ENCODE measurements at places on chromosomes 16 and 17.

- DNase-seq, result no peak
Measured at GRCh38 chr16:64751906-64752305, 370.0 kb downstream of the CDH11 start.

DNA sequence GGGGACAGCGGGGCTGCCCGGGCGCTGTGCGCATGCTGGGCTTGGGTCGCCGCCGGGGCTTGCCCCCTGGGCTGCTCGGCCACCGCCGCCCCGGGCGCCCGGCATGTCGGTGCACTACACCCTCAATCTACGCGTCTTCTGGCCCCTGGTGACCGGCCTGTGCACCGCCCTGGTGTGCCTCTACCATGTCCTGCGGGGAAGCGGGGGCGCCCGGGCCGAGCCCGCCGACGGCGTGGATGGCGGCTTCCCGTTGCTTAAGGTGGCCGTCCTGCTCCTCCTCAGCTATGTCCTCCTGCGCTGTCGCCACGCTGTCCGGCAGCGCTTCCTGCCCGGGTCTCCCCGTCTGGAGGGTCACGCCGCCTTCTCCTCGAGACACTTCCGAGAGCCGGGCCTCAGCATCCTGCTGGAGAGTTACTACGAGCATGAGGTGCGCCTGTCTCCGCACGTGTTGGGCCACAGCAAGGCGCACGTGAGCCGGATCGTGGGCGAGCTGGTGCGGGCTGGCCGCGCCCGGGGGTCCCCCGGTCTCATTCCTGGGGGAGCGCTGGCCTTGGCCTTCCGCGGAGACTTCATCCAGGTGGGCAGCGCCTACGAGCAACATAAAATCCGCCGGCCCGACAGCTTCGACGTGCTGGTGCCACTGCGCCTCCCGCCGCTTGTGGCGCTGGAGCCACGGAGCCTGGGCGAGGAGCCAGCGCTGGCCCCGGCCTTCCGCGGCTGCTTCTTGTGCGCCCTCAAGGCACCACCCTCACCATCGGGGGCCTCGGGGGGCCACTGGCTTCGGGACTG, 789 bp downstream of the ITPRIPL2 start:
- no peak for DNase-seq

DNA sequence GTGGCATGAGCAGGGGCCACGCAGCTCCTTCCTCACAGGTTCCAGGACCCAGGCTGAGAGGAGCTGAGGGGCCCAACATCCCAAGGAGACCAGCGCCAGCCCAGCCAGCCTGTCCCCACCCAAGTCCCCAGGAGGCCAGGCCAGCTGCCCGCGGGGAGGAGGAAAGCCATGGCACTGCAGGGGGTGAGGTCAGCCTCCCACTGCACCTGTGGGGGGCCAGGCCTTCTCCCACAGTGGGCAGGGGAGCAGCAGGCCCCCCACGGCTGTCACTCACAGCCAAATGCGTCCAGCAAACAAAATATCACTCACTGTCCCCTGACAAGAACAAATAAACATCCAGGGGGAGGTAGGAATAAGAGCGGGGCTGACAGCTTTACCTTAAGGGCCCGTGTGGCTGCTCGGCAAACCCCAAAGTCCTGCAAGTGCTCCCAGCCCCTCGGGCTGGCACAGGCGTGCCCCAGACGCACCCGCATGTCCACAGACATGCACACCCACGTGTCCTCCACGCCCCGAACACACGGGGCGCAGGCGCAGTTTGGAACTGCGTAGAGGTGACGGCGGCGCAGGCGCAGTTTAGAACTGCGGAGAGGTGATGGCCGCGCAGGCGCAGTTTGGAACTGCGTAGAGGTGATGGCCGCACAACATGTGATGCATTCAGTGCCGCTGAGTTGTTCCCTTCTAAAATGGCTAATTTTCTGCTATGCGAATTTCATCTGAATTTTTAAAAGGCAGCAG, 291.1 kb downstream of the FOXL1 start:
- no peak for DNase-seq

- DNase-seq, result no peak
Measured at GRCh38 chr17:51995797-51996403, 162.6 kb downstream of the CA10 start.

DNA sequence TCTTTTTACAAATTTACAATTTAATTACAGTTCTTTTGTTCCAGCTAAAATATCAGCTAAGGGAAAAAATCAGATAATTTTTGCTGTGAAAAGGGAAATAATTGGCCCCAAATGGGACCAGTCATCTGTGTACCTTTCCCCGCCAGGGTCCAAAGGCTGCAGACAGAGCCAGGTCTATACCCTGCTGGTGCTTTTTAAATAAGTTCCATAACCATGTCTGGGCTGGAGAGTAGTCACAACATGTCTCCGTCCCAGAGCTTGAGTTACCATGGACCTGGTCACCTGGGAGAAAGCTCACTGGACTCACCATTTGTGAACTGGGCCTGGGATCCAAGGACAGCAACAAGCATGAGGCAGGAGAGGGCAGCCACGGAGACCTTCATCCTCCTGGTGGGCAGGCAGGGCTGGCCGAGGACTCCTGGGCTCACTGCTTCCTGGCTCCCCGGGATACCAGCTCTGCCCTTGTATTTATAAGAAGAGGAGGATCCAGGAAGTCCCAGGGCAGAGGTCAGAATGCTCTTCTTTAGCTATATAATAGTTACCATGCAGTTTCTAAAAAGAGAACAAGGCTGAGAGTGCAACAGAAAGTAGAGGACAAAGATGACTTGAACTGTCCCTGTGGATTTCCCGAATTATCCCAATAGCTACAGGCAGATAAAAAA, at the start of gene CCL15:
Gene CCL15 (minus strand): TSS at position 444 of the 662 bp plus-strand sequence. CDS start 61 bp downstream, at position 383.
- no peak for DNase-seq

GRCh38 chr16:22356930-22357634, 17.3 kb downstream of the CDR2 start:
- DNase-seq, result no peak

DNA sequence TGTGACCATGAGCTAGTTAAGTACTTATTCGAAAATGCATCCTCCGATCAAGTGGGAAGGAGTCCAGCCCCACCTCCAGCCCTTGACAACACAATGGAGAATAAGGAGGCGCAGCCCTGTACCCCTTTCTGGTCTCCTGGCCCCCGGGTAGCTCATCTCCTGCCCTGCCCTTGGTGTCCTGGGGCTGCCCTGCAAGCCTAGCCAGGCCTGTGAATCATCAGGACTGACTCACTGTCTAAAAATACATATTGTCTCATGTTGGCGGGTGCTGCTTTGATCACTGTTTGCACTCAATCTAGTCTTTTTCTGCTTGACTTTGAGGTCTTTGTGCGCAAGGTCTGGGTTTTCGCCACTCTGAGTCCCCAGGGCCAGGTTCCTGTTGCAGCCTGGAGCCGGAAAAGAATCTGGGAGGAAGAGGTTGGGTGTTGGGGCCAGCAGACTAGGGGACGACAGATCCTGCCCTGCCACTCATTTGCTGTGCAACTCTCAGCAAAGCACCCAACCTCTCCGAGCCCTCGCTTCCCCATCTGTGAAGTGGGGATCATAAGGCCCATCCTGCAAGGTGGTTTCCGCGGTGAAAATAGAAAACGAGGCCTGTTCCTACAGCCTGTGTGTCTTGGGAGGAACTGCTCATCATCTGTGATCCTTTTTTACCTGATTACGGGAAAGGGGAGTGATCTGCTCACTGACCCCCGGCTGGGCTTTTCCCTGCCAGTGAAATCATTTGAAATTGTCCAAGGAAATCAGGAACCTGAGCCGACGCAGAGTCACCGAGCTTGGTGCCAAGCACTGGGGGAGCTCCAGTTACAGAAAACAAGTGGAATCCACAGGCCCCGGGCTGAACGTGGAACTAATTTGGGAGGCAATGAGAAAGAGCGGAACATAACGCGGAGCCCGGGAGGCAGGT, 230.4 kb downstream of the PARN start:
- no peak for DNase-seq

DNA sequence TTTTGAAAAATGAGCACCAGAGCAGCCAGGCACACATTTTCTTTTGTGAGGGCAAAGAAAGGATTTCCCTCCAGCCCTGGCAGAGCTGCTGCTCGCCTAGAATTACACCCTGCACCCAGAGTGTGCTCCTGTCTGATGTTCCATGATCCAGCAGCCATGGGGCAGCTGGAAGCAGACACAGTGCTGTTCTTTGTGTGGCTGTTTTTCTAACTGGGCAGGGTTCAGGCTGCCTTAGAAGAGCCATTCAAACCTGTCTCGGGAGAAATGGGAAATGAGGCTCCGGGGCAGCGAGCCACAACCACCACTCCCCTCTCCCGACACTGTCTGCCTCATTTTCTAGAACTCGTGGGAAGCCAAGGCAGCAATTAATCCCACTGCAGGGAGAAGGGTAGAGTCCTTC, 28.9 kb downstream of the LITAF start:
- DNase-seq, result no peak

DNA sequence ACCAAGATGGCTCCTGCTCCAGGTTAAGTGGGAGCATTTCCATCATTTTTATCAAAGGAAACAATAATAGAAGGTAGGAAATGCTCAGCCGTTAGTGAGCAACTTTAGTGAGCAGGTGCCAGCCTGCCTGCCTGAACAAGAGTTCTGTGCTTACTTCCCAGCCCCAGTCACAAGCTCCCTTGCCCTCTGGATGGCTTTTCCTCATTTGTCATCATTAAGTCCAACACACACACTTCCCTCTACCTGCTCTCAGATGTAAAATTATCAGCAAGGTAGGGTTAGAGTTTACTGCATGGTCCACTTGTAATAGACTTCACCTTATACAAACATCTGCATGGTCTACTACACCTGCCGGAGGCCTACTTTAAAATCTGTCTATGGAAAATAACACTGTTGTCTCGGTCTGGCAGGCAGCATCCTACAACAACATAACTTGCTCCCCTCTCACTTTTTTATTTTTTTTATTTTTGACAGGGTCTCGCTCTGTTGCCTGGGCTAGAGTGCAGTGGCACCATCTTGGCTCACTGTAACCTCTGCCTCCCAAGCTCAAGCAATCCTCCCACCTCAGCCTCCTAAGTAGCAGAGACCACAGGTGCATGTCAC, 12.7 kb downstream of the TEX2 start:
- no peak for DNase-seq

- DNase-seq, result no peak
Measured at GRCh38 chr16:3823427-3823826, 57.1 kb downstream of the CREBBP start.

GRCh38 chr16:27113341-27113841, 46.7 kb downstream of the C16orf82 start:
- DNase-seq, result no peak

DNA sequence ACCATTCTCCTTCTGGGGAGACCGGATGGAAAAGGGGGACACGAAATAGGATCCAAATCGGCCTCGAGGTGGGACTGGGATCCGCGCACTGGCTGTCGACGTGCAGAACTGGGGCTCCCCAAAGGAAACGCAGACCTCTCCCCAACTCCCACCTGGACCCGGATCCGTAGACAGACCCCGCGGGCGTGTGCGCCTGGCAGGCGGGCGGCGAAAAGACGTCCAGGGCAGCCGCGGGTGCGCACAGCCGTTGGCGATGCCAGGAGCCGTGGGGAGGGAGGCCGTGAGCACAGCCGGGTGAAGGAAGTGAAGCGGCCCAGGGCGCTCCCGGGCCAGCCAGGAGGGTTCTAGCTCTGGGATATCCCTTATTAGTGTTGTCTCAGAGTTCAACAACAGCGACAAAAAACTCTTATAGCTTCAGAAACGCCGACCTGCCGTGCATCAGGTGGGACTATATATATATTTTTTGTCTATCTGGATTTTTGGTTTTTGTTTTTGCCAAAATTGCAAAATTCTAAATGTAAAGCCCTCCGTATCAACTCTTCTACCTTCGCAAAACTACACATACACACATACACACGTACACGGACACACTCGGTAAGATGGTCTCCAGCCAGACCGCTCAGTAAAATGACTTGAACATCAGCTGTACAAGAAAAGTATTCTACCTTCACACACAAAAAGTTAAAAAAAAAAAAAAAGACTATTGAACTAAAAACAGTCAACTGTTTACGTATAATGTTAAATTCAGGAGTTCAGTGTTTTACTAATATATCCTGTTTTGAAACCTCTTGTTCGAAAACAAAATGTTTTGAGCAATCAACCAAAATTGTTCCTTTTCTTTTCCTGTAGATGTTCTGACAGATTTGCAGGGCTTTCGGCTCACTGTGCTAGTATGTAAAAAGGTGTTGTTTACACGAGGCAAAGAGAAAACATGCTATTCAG, 5.2 kb upstream of the AATF start:
- DNase-seq, result no peak

DNA sequence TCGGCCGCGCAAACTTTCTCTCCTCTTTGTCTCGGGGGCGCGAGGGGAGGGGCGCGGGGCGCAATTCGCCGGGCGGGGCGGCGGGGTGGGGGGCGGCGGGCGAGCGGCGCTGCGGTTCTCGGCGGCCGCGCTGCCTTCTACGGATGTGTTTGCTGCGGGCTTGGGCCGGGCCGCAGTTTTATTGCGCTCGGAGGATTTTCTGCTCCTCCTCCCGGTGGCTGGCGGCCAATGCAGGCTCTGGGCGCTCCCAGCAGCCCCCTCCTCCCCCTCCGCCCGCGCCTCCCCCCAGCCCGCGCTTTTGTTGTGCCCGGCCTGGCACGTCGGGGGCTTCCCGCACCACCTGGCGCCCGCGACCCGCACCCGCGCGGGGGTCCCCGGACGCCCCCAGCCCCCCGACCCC, at the start of gene TIMP2:
Gene TIMP2 (minus strand): TSS at position 154 of the 400 bp plus-strand sequence. CDS start 299 bp downstream, outside the sequence.
- DNase-seq, result peak; percentile 21

GRCh38 chr16:24372824-24373223, 116.7 kb downstream of the CACNG3 start:
- DNase-seq, result no peak

DNA sequence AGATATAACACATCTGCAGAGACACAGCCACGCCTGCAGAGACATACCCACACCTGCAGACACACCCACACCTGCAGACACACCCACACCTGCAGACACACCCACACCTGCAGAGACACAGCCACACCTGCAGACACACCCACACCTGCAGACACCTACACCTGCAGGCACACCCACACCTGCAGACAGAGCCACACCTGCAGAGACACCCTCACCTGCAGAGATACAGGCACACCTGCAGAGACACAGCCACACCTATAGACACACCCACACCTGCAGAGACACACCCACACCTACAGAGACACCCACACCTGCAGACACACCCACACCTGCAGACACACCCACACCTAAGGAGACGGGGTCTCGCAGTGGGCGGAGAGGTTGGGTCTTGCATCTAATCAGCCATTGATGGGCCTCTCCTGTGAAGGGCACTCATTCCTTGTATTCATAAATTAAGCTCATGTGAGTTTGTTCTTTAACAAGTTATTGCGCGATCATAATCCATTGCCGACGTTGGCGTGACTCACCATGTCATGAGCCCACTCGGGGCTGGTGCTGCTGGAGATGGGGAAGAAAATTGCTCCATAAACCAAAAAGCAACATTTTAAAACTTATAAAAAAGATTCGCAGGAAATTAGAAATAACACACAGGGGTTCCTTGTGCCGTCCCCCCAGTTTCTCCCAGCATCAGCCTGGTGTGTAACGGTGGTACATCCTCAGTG, 28.9 kb upstream of the CDH15 start:
- DNase-seq, result no peak

Measured in stimulated activated CD8-positive, alpha-beta memory T cell treated with anti-CD3 and anti-CD28 coated beads, Interleukin-4, amount 100 ng/mL, for 1 hour (primary cell).